ENCODE measurements at places on chromosomes 2 and 18.

- no peak for DNase-seq
Observed at GRCh38 chr2:41892476-41892875, 155.3 kb upstream of the PKDCC start.

DNA sequence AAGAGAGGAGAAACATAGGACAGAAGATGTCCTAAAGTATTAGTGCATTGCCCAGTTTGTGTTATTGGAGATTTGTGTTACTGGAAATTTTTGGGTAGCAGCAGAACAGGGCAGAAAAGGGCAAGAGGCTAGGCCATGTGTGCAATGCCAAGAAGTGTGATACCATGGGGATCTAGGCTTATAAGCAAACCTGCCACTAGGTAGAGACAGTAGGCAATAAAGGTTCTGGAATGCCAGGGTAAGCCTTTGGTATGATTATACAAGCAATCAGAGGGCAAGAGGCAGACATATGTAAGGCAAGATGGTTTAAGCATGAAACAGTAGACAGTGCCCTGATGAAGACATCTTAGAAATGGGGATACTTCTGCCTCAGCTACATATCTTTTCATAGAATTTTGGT, 12.3 kb upstream of the CERS6 start:
- no peak for DNase-seq

GRCh38 chr2:237896956-237897355, 37.5 kb downstream of the RAMP1 start:
- peak; percentile 72 for DNase-seq

DNA sequence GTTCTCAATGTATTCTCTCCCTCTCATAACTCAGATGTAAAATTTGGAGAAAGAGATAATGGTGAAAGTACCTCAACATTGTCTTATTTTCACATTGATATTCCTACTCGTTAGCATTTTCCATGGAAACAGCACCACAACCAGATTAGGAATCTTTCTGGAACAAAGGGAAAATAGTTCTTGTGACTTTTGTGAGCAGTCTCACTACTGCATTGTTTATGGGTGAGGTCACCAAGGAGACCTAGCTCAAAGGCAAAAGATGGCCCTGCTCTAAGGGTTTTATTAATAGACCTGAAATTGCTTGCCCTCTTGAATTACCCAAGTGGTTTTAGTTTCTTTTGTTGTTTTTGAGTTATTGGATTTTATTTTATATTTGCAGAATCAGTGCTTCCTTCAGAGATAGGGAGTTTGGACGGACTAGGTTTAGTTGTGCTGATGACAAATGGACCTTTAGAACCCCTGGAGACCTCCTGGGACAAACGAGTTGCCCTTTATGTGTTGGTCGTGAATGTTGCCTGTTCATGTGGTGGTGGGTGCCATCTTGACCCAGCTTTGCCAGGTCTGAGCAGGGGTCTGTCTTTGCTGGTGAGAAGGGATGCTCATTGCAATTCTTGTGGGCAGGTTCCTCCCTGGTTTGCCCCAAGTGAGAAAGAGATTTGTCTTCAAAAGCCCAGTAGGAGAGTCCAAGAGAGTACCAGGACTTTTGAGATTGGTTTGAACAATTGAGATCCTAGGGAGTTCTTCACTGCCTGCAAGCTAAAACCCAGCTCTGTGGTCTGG, 58.1 kb downstream of the INPP4A start:
- DNase-seq, result no peak

DNA sequence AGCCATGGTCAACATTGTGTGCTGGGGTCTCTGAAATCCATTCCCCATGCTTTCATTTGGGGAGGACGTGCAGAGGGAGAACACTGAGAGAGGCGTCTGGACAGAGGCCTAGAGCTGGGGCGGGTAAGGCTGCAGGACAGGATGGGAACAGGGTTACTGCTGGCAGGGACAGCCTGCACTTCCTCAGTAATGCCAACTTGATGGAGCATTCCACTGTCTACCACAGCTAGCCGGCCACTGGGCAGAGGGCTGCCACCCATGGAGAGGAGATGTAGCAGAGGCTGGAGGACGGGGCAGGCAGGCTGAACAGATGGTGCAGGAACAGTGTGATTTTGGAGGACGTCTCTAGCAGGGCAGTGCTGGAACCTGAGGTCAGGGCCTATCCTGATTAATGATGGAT, 29.3 kb downstream of the MRPL33 start:
- DNase-seq, result no peak

- no peak for DNase-seq
Observed at GRCh38 chr18:7414459-7414858, 152.7 kb upstream of the PTPRM start.

DNA sequence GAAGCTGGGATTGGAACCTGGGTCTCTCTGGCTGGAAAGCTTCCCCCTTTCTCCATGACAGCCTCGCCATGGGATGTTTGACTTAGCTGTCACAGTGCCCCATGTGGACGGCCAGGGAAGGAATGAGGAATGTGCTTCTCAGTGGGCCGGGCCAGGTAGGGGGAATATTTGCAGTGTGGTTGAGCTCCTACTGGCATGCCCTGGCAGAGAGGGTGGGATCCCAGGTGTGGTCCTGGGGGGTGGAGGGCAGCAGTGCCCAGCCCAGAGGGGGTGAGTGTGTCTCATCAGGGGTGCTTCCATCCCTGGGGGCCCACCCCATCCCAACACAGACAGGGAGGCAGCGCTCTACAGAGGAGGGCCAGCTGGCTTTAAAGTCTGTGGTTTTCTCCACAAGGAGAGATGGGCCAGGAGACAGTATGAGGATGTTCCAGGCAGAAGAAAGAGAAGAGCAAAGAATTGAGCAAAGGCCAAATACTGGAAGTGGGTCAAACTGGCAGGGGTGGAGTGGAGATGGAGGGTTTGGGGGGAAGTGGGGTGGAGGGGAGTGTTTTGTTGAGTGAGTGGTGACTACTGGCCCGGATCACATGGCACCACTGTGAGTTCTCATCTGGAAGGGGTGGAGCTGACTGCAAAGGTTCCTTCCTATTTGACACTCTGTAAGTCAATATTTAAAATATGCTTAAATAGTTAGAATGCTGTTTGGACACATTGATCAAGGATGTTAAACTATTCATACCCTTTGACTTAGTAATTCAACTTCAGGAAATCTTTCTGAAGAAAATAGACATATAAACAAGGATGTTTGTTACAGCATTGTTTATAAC, 94.0 kb downstream of the MYCN start:
- DNase-seq, result no peak

- DNase-seq, result peak; percentile 92
Observed at GRCh38 chr2:240933048-240933965, 27.2 kb downstream of the CROCC2 start.

DNA sequence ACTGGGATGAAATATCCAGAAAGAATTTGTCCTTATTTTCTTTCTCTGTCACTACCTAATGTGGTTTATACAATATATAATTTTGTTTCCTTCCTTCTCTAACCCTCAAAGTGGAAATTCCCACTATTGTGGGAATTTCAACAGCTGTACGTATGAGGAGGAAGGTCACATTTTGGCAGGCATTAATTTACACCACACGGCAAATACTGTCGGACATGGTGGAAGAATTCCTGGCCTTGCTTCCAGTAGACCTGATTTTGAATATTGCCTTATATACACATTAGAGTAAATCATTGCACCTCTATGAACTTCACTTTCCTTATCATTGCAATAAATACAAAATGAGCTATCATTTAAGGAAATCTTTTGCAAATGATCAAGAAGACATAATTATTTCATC, 358.1 kb upstream of the ETAA1 start:
- DNase-seq, result no peak

DNA sequence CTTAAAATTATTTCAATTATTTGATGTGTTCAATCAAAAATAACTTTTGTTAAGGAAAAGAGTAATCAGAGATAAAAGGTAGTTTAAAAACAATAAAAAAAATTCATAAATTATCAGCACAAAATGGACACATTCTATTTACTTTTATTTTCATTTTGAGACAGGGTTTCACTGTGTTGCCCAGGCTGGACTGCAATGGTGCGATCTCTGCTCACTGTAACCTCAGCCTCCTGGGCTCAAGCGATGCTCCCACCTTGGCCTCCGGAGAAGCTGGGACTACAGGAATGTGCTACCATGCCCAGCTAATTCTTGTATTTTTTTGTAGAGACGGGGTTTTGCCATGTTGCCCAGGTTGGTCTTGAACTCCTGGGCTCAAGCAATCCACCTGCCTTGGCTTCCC, 47.1 kb downstream of the LPIN2 start:
- no peak for DNase-seq

- DNase-seq, result no peak
Observed at GRCh38 chr18:10354241-10354811, 100.1 kb upstream of the APCDD1 start.

DNA sequence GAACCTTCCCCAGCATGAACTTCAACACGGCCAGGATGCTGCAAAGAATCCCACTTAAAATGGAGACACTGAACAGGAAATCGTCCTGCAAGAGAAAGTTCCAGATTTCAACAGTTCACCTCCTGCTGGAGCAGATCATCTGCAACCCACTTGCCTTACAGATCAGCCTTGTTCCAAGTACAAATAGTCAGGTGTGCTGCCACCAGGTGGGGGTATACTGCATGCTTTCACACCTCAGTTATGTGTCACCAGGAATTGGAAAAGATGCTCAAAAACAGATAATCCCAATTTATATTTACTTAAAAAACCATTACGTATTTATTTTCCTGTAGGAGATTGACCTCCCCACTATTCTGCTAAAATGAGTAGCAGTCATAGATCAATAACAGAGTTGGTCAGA, 212.3 kb downstream of the MGAT5 start:
- no peak for DNase-seq

DNA sequence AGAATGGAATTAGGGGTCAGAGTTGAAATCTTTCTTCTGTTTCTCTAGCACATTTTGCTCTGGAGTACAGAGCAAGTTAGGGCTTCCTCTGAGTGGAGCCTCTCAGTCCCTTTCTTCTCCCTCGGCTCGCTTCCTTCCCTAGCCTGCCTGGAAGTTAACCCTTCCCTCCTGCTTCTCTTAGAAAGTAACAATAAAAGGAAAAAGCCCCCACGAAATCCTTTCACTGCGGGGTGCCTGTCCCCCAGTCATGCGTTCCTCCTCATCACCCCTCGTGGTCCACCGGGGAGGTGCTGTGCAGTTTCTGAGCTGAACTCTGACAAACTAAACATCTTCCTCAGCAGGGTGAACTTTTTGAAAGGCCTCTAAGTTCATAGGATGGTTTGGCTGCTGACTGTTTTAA, 2.0 kb downstream of the IGFBP2 start:
- DNase-seq, result peak; percentile 44

GRCh38 chr18:68399721-68400120, 315.2 kb downstream of the TMX3 start:
- no peak for DNase-seq

GRCh38 chr2:170282851-170283250, 104.9 kb downstream of the MYO3B start:
- no peak for DNase-seq

GRCh38 chr2:71154798-71155197, 24.4 kb downstream of the MPHOSPH10 start:
- no peak for DNase-seq

DNA sequence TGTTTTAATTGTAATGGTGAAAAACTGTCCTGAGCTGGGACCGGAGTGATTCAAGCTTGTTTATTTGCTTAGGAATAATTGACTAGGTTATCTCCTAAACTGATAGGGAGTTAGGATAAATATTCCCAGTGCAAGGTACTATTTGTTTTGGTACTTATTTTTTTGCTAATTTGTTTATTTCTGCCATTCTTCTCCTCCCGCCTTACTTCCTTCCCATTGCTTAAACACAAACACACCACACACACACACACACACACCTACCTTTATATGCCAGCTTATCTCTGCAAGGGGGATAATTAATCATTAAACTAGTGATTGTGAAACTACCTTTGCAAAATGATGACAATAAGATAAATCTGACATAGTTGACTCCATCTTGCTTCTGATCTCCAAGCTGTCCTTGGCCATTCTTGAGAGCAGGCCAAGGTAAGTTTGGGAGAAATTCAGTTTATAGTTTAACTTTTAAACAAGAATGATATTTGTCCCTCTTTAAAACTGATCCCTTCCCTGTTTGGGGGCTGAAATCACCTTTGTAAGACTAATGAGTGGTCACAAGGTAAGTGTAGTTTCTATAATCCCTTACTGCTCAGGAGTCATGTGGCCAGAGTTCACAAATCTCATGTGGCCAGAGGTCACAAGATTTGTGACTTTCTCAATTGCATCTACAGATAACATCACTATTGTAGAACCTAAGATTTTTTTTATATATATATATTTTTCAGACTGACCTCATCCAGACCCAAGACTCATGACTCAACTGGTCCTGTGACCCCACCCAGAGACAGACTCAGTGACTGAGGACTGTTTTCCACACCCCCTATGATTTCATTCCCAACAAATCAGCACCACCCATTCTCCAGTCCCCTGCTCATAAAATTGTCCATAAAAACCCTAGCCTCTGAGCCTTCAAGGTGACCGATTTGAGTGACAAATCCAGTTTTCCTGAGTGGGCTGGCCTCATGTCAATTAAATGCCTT, 83.1 kb upstream of the LRRTM4 start:
- no peak for DNase-seq

- DNase-seq, result no peak
Observed at GRCh38 chr2:33502025-33502424, 25.6 kb downstream of the RASGRP3 start.

GRCh38 chr18:23479829-23480505, 23.3 kb upstream of the RMC1 start:
- DNase-seq, result no peak

DNA sequence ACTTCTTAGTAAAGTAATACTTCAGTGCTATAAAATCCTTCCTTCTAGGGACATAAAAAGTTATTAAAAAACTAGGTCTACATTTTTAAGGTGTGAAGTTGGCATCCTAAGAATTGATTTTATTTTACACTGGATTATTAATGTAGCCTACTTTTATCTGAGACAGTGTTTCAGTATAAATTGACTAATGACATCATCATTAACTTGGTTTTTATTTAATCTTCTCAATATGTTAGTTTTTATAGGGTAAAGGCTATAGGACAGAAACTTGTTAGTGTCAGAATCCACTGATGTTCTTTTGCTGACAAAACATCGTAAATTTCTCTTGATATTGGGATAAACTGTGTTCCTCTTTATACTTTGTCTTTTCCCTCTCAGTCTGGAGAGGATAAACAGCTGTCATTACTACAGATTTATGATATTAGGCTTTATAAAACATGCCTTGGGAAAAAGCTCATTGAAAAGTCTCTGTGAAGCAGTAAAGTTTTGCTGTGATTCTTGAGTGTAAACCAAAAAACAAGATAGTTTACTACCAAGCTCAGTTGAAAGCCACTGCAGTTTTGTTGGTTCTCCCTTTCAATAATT, 569.9 kb downstream of the EPHA4 start:
- no peak for DNase-seq

GRCh38 chr2:138415985-138416384, 85.6 kb upstream of the SPOPL start:
- no peak for DNase-seq

DNA sequence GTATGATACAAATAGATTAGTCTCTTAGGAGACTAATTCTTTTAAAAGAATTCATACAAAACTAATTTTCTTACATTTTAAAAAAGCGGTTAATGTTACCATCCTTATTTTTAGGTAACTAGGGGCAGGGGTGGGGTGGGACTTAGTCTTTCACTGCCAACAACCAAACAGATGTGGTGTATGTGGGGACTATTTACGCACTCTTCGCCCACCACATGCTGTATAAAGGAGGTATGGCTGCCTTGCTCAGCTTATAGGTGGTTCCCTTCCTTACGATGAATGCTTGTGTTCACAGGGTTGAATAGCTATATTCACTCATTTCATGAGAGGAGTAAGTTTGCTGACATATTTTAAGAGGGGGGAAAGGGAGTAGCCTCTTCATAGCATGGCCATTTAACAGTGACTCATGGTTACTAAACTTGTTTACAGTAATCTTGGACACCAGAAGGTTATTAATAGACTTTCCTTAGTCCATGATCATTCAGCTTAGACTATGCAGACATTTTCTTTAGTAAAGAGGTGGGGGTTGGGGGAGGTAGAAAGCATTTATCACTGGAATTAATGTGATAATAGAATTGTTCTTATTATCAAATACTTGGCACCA, 61.8 kb downstream of the CAB39 start:
- no peak for DNase-seq

All from chondrocyte (in vitro differentiated cells).